ENCODE measurements at places on chromosomes 3 and 15. TPM values are rescaled to one million over a fixed set of nuclear protein-coding genes. Genes with fewer than 3 reads are reported as not detected.

Gene IL20RB
- total RNA-seq, result 1.8 TPM

Gene GPR149
- not detected for total RNA-seq

Gene LARP6
- total RNA-seq, result 76.0 TPM

Gene TMEM158
- total RNA-seq, result 4.7 TPM

Gene GP9
- not detected for total RNA-seq

Gene KNG1
- not detected for total RNA-seq

Gene P2RY12
- not detected for total RNA-seq

Gene SNX22
- 0.29 TPM for total RNA-seq

Gene EFCC1
- total RNA-seq, result not detected

Gene C2CD4B
- total RNA-seq, result not detected

Gene CCDC54
- total RNA-seq, result not detected

Gene GABRB3
- total RNA-seq, result under 0.01 TPM

Gene SLC12A8
- total RNA-seq, result 33.0 TPM

Gene ESYT3
- total RNA-seq, result 0.59 TPM

Gene PEX11A
- total RNA-seq, result 4.0 TPM

Gene CHRNA7
- not detected for total RNA-seq

Gene PIGBOS1
- 10.5 TPM for total RNA-seq

Gene MYO9A
- 60.1 TPM for total RNA-seq

Gene TMIE
- under 0.01 TPM for total RNA-seq

Gene HDAC11
- total RNA-seq, result 11.2 TPM

Gene ZNF662
- total RNA-seq, result 4.0 TPM

Gene SLC7A14
- total RNA-seq, result 0.29 TPM

Gene NME9
- not detected for total RNA-seq

Gene SLC35G2
- 8.0 TPM for total RNA-seq

Gene CEP19
- total RNA-seq, result 3.6 TPM

Gene MYH15
- total RNA-seq, result 0.36 TPM

Gene MPI
- 33.9 TPM for total RNA-seq

Gene CD96
- under 0.01 TPM for total RNA-seq

Gene CSTA
- 18.1 TPM for total RNA-seq

Gene GOLGA6B
- not detected for total RNA-seq

Gene C3orf49
- total RNA-seq, result not detected

Gene PGBD4
- total RNA-seq, result 1.8 TPM

Gene SPINK8
- total RNA-seq, result not detected

Gene PRR20G
- total RNA-seq, result not detected

Gene PATL2
- total RNA-seq, result 2.7 TPM

Gene RLBP1
- under 0.01 TPM for total RNA-seq

Gene ISLR2
- total RNA-seq, result not detected

Gene SH3GL3
- 0.29 TPM for total RNA-seq

Gene ALPK3
- 0.59 TPM for total RNA-seq

Gene CCR3
- not detected for total RNA-seq

Gene PP2D1
- total RNA-seq, result not detected

Gene IMPG2
- 0.36 TPM for total RNA-seq

Data from osteoblast (primary cell).